HepG2 (cell line): ENCODE measurements at places on chromosomes 2 and 18. TPM values are rescaled to one million over a fixed set of nuclear protein-coding genes. Genes with fewer than 3 reads are reported as not detected.

The HS1BP3 gene
- polyA plus RNA-seq: 15.2 and 17.3 TPM in 2 replicates

The TRIM43B gene
- not detected in 2 replicates for polyA plus RNA-seq

The ACTG2 gene
- not detected in 2 replicates for polyA plus RNA-seq

The REEP1 gene
- polyA plus RNA-seq: 0.05 TPM in 1 of 2 replicates, not detected in the other

The AQP12A gene
- polyA plus RNA-seq: 0.20 TPM in 1 of 2 replicates, not detected in the other

The ABCG8 gene
- polyA plus RNA-seq: 8.1 and 10.0 TPM in 2 replicates

The TACR1 gene
- polyA plus RNA-seq: not detected in 2 replicates

The SERPINB13 gene
- polyA plus RNA-seq: not detected in 2 replicates

The GAREM1 gene
- 2.5 and 3.2 TPM in 2 replicates for polyA plus RNA-seq

The IL36G gene
- 0.14 TPM in 1 of 2 replicates, not detected in the other for polyA plus RNA-seq

The SMYD1 gene
- not detected in 2 replicates for polyA plus RNA-seq

The SPAG16 gene
- polyA plus RNA-seq: 7.6 and 9.6 TPM in 2 replicates

The POTEE gene
- 0.38 and 0.42 TPM in 2 replicates for polyA plus RNA-seq

The UGT1A5 gene
- not detected in 2 replicates for polyA plus RNA-seq

The LYPD6B gene
- polyA plus RNA-seq: not detected in 2 replicates

The GDF7 gene
- polyA plus RNA-seq: 1.6 and 3.0 TPM in 2 replicates

The PPP3R1 gene
- 10.5 and 11.6 TPM in 2 replicates for polyA plus RNA-seq

The TUBA3E gene
- not detected in 2 replicates for polyA plus RNA-seq

The LONRF2 gene
- 0.01 TPM in 1 of 2 replicates, not detected in the other for polyA plus RNA-seq

The RAB6C gene
- not detected in 2 replicates for polyA plus RNA-seq

The VIT gene
- not detected in 2 replicates for polyA plus RNA-seq

The OTOS gene
- not detected in 2 replicates for polyA plus RNA-seq

The OSGEPL1 gene
- polyA plus RNA-seq: 9.2 and 10.8 TPM in 2 replicates

The CNDP2 gene
- 64.7 and 76.8 TPM in 2 replicates for polyA plus RNA-seq

The SERPINB2 gene
- polyA plus RNA-seq: 0.04 and 0.07 TPM in 2 replicates

The TMEM127 gene
- polyA plus RNA-seq: 33.9 and 45.2 TPM in 2 replicates

The DUSP2 gene
- not detected in 2 replicates for polyA plus RNA-seq

The EGR4 gene
- not detected in 2 replicates for polyA plus RNA-seq

The IL1R2 gene
- 4.7 and 7.3 TPM in 2 replicates for polyA plus RNA-seq

The MC4R gene
- polyA plus RNA-seq: not detected in 2 replicates

The PDK1 gene
- polyA plus RNA-seq: 84.7 and 96.9 TPM in 2 replicates

The ATOH8 gene
- 0.22 and 0.61 TPM in 2 replicates for polyA plus RNA-seq

The SLC9A4 gene
- polyA plus RNA-seq: not detected in 2 replicates

The AMER3 gene
- not detected in 2 replicates for polyA plus RNA-seq

The MAP3K19 gene
- not detected in 2 replicates for polyA plus RNA-seq

The B4GALT6 gene
- polyA plus RNA-seq: 1.7 and 1.9 TPM in 2 replicates

The RSAD2 gene
- polyA plus RNA-seq: not detected in 2 replicates

The MYL12B gene
- polyA plus RNA-seq: 238 and 265 TPM in 2 replicates
